ENCODE measurements at places on chromosomes 1 and 21. TPM values are rescaled to one million over a fixed set of nuclear protein-coding genes. Genes with fewer than 3 reads are reported as not detected.

DNA sequence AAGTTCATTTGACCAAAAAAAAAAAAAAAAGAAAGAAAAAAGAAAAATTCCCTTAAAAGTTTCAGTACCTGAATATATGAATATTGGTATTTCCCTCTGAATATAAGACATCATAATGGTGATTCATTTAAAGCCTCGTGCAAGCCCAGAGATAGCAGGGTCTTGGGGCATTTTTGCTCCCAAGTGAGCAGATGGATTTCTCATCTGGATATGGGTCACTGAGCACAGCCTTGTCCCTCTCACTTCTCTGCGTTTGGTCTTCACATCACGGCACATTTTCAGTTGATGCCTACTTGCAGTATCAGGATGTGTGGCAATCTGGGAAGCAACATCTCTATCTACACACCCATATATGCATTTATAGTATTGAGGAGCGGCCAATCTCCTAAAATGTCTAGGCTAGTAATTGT, 12.7 kb downstream of the CD58 start:
- DNase-seq: no peak

GRCh38 chr1:152786077-152786476, at the start of gene LCE1E:
Gene LCE1E, plus strand, starts transcription at chr1:152786257. Its CDS starts 1,043 bp downstream, at chr1:152787300.
- DNase-seq: no peak

GRCh38 chr21:29056538-29057050, 16.9 kb downstream of the CCT8 start:
- DNase-seq: no peak

- DNase-seq: no peak
These were observed 64.6 kb downstream of the GRIK1 start for GRCh38 chr21:29875036-29875716.

- no peak for DNase-seq
These were observed 56.4 kb downstream of the CACHD1 start for GRCh38 chr1:64526312-64526711.

GRCh38 chr1:2957329-2957728, 63.9 kb upstream of the ACTRT2 start:
- DNase-seq: no peak

GRCh38 chr1:55822891-55823290, 607.7 kb upstream of the USP24 start:
- no peak for DNase-seq

DNA sequence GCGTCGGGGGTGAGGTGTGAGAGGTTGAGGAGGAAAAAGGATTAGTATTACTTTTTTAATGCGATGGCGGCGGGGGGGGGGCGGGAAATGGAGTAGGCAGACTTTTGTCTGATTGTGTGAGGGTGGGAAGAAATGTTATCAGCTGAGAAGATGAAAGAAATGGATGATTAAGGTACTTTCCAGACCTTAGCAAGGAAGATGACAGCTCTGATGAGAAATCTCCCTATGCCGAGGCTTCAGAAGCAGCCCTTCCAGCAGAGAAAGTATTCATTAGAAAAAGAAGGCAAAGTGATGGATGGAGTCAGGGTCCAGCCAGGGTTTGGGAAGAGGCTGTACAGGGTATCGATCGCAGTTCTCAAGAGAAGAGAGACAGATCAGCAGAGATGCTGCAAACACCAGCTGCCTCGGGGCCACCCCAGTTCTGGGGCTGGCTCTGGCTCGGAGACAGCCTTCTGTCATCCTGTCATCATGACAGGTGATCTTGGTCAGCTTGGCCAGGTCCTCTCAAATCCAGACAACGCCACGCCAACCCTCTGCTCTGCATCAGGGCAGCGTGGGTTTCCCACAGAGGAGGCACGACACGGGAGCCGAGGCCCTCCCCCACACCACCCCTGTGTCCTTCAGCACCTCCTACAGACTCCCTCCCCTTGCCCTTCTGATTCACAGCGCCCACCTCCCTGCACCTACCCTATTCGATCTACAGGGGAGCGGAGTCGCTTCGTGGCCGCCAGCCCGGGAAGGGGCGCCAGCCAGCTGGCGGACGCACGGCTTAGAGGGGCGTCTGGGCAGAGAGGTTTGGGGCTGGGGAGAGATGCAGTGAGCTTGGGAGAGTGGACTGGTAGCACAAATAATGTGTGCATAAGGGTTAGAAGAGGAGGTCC, 674 bp upstream of the ATXN7L2 start:
- DNase-seq: peak; percentile 81

- no peak for DNase-seq
These were observed 100.7 kb upstream of the PDE4B start for GRCh38 chr1:65691972-65692371.

DNA sequence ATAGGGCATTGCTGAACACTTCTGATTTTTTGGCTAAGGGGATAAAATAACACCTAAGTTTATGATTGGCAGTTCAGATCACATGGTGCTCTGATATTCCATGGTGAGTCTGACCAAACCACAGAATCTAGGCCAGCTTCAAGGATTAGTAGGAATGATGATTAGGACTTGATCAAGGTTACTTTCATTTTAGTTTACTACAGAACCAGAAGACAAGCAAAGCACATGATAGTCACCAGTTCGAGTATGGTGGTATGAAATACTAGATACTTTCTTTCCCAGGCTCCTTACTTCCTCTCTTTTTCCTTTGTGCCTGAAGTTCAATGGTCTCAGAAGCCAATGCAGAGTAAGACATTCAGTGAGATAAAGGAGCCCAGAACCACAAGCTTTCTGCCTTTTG, 26.6 kb downstream of the S100A10 start:
- DNase-seq: no peak

DNA sequence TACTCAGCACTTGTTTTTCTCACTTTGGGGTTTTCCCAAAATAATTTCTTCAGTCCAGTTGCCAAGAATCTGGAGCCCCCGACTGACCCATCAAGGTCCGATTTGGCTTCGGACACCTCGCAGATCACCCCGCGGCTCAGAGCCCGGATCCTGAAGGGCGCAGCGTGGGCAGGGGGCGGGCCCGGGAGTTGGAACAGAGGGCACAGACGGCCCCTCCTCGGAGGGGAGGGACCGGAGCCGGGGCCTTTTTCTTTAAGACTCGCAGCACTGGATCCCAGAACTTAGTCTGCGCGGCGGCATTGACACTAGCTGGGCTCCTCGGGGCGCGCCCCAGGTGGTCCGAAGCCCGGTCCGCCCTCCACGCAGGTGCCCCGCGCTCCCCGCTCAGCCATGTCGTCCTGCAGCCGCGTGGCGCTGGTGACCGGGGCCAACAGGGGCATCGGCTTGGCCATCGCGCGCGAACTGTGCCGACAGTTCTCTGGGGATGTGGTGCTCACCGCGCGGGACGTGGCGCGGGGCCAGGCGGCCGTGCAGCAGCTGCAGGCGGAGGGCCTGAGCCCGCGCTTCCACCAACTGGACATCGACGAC, at the start of gene CBR3:
Gene CBR3 (plus strand): TSS at position 277 of the 588 bp plus-strand sequence. CDS start 114 bp downstream, at position 391.
- DNase-seq: peak; percentile 22

DNA sequence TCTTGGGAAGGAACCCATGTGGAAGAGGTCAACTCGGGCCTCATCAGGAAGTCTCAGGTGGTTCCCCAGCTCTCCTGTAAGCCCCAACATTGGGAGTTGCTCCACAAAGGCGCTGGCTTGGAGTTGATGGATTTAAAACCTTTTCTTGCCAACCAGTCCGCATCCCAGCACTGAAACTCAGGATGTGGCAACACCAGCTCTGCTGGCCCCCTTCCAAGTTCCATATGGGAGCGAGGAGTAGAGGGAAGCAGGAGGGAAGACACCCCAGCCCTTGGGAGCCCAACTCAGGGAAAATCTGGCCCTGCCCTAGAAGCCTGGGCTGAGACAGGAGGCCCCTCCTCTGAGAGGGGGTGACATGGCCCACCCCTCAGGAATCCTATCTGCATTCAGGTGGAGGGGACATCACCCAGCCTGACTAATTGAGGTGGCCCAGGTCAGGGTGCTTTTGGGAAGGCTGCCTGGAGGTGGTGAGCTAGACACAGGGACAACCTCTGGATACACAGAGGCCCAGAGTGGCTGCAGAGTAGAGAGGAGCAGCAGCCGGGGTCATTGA, 33.1 kb upstream of the DMBX1 start:
- DNase-seq: no peak

- no peak for DNase-seq
These were observed 2.4 kb downstream of the ALX3 start for GRCh38 chr1:110067893-110068645.

GRCh38 chr1:40750451-40750908, 33.1 kb upstream of the KCNQ4 start:
- no peak for DNase-seq

DNA sequence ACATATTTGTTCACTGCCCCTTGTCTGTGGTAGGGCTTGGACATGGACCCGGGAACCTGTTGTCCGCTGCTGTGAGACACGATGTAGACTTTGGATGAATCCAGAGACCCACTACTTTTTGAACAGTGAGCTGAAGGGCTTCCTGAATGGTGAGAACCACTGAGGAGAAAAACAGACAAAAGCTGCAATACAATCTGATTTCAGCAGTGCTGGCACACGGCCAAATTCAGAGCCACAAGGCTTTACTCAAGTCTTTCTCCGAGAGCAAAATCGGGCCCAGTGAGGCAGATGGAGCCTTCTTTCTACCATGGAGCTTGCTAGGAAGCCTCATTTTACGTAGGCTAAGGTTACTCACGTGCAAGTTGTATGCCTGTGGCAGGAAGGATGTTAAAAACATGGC, 197.6 kb downstream of the SIPA1L2 start:
- DNase-seq: no peak

DNA sequence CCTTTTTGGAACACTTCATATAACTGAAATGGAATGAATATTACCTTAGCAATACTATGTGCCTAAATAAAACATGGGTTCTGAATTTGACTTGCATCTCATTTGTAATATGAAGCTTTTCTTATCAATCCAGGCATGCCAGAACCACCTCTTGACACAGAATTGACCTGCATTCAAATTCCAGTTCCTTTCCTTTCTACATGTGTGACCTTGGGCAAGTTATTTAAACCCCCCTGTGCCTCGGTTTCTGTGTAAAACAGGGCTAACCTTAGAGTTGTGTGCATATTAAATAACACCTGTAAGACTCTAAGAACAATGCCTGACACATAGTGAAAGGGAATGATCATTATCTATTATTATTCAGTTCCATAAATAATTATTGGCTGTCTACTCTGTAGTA, 2.0 kb upstream of the NOS1AP start:
- DNase-seq: no peak

- DNase-seq: no peak
These were observed 5.9 kb upstream of the DPT start for GRCh38 chr1:168734946-168735345.

DNA sequence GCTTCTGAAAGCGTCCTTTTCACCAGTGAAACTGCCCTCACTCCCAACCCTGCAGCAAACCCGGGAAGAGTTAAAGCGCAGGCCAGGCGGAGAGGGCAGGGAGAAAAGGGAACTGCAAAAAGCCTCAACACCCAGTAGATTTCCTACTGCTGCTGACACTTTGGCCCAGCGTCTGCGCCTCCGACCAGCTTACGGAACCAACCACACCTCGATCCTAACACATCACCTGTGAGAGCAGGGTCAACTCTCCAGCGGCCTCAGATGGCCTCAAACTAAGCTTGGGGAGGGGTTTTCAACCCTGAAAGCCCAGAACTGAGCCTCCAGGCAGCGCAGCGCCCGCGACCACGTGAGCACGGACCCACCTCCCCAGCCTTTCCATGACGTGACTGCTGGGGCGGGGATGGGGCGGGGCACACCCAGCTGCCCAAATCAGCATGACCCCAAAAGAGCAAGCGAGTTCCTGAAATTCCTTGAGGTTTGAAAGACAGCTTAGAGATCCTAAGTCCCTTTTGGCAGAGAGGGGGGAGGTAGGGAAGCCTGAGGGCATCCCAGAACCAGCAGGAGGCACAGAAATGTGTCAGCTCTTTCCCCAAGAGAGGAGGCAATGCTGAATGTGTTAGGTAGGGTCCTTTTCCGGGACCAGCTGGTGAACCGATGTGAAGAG, 59.1 kb downstream of the ITPKB start:
- DNase-seq: peak; percentile 80

- DNase-seq: no peak
These were observed 46.2 kb downstream of the SH3GLB1 start for GRCh38 chr1:86750530-86750929.

- no peak for DNase-seq
These were observed 1.8 kb downstream of the CALML6 start for GRCh38 chr1:1916851-1917251.

DNA sequence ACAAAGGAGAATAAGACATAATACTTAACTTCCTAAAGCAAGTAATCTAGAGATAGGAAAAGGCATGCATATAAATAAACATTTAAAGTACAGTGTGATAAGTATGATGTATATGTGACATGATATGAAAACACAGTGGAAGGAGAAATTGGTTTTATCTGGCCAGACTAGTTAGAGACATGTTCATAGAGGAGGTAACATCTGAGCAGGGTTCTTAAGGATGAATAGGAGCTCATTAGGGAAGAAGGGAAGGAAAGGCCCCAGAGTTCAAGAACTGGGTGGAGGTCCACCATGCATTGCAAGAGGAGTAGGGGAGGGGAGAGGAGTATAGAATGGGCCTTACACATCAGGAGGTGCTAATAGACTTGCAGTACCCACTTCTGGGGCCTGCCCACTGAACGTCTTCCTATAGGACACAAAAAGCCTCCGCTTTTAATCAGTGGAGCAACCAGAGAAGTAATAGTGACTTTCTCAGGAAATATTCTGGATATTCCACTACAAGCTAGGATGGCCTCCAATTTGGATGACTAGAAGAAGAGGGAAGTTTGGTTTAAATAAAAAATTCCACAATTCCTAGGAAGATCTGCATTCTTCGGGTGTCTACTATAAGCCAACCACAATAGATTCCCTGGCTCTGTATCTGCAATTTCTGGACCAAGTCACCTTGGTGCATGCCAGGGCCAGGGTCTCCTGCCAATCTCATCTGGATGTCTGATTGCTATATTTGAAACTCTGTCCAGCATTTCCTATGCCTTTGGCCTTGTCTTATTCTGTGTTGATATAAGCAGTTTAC, 41.9 kb downstream of the NGF start:
- no peak for DNase-seq

- DNase-seq: no peak
These were observed 461.7 kb downstream of the PTPRU start for GRCh38 chr1:29698033-29698432.

DNA sequence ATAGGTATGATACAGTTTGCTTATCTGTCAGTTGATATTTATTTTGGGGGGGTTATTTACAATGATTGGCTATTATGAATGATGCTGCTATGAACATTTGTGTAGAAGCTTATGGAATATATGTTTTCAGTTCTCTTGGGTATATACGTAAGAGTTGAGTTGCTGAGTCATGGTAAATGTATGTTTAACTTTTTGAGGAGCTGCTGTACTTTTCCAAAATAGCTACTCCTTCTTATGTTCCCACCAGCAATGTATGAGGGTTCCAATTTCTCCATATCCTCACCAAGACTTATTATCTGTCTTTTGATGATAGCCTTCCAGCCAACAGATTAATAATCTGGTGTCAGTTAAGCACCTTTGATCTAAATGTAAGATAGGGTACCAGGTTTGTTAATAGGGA, 11.9 kb downstream of the SOAT1 start:
- no peak for DNase-seq

SPRR2E gene
- not detected for total RNA-seq

SLAMF8 gene
- total RNA-seq: 3.2 TPM

ZMYND12 gene
- 0.85 TPM for total RNA-seq

ZNF697 gene
- 0.78 TPM for total RNA-seq

CRNN gene
- not detected for total RNA-seq

ANXA9 gene
- not detected for total RNA-seq

FHAD1 gene
- not detected for total RNA-seq

C1orf94 gene
- not detected for total RNA-seq

MASP2 gene
- total RNA-seq: 0.20 TPM

TAL1 gene
- total RNA-seq: not detected

KISS1 gene
- not detected for total RNA-seq

RAB3GAP2 gene
- 41.8 TPM for total RNA-seq

CNN3 gene
- 2.3 TPM for total RNA-seq

ZNF362 gene
- 9.9 TPM for total RNA-seq
